ENCODE measurements at places on chromosomes 3 and 15.

DNA sequence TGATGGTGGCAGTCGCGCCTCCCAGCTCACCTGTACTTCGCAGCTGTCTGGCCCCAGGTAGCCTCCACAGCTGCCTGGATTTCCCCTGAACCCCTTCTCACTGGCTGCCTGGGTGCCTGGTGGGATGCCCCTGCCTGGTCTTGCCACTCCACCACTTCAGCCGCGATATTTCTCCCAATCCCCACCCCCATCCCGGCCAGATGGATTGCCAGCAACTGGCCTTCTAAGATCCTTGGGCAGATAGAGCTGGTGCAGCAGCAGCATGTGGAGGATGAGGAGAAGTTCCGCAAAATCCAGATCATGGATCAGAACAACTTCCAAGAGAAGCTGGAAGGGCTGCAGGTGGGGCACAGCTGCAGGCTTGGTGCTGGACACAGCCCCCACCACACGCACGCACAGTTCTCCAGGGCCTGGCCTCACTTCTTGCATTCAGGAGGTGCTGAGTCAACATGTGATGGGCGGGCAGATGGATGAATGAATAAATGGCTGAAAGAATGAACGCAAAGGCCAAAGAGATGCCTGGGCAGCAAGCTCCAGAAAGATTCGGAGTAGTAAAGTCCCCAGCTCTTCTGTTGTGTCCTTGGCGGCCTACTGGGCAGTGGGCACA lies 35.7 kb downstream of the DNAH1 start:
- DNase-seq, result no peak

DNA sequence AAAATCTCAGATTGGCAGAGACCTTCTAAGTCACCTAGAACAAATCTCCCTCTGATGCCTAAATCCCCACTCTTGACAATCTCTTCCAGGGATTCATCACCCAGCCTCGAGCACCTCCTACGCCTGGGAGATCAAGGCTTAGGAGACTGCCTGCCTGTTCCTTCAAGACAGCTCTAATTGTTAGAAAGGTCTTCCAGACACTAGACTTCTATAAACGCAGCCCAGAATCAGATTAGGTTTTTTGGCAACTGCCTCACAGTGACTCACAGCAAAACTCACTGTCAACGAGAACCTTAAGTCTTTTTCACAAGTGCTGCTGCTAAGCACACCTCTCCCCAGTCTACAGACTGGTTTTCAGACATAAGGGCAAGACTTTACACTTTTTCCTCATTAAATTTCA lies 23.1 kb downstream of the SRGAP3 start:
- DNase-seq, result peak; percentile 57

DNA sequence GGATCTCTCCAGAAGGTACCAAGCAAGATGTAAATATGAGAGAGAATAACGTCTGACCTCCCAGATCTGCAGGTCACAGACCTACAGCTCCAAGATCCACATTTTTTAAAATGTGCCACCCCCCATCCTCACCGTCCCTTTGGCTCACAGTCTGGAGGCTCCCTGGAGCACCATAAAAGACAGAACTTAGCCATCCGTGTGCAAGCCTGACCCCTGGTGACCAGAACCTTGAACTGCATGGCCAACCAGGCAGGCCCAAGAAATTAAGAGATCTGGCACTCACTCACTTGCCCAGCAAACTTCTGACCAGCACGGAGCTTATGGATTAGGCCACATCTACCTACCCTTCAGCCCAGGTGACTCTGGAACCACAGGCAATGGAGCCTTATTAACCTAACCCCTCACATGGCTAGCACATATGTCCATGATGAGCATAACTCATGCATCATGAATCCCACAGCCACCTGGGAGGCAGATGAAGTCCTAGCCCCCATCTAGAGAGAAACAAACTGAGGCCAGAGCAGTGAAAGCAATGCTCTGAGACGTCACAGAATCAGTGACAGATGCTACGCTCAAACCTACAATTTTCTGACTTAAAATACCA lies 275.3 kb downstream of the UACA start:
- DNase-seq, result peak; percentile 73

DNA sequence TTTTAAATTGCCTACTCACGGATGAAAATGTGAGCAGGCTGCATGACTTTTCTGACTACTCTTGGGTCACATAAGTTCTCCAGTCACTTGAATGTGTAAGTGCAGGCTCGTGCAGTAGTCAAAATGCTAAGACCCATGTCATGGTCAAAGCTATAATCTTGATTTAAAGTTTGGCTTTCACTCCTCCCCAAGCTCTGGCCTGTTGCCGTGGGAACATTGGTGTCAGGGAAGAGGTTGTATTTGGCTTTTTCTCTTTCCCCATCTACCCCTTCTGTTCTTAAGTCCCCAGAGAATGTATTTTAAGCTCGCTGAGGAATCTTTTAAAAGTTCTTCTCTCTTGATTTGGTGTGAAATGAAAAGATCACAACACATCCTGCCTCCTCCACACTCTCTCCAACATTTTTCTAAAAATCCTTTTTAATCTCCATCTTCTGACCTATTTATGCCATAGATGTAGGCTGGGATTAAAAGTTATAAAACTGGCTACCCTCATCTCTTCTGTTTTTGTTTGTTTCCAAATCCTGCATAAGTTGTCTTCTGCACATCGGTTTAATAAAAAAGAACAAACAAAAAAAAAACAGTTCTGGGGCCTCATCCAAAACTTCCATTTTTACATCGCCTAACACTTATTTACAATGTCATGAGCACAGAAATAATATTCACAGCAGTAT lies 61.4 kb upstream of the ADAMTSL3 start:
- DNase-seq, result peak; percentile 65

DNA sequence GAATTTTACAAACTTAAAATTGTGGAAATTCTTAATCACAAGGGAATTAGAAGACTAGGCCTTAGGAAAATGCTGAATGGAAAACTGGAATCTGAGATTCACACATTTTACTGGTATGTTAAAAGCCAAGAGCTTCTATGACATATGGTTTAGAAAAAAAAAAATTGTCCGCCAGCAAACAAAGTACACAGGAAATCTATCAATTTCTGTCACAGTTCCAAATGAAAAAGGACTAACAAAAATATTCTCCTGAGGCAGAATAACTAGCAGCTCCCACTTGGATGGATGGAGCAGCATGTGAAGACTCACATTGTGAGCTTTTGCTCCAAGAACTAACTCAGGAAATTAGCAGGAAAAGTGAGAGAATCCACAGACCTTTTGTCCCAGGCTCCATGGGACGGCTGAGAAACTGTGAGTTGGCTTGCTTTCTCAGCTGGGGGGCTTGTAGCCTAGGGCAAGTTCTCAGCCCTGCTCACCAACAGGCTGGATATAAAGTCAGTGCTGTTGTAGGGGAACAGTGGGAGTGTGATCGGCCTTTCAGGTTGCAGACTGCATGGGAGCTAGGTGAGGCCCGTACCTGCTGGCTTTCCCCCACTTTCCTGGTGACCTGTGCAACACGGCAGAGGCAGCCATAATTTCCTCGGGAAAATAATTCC lies 731.1 kb upstream of the SGO1 start:
- DNase-seq, result no peak

Measured in right hindlimb (tissue), 1 donor.